HFF-Myc (cell line): ENCODE measurements at places on chromosomes 4 and X.

DNA sequence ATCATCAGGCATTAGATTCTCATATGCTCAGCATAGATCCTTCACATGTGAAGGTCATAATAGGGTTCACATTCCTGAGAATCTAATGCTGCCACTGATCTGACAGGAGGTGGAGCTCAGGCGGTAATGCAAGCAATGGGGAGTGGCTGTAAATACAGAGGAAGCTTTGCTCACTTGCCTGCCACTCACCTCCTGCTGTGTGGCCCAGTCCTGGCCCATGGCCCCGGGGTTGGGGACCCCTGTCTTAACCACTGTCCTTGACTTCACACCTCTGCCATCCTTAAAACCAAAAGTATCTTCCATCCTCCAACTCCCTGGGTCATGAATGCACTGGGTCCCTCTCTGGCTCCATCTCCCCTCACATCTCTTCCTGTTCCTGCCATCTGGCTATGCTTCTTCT is 129.1 kb downstream of the HMX1 start:
- no peak for DNase-seq

DNA sequence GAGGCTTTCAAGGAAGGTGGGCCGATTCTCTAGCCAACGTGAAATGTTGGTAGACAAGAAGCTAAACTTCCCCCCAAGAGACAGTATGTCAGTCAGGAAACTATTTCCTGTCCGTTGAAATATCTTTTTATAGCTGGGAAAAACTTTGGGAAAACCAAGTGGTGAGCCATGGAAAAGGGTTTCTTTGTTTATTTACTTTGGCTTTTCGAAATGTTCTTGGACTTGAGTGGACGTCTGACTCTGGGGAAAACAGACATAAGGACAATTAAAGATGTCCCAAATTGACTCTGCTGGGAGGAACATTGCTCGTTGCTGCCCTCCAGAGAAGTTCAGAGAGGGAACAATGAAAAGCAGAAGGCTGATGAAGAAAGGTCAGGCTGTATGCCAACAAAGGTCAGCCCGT is 295.4 kb downstream of the RAPGEF2 start:
- DNase-seq: no peak

GRCh38 chr4:66577922-66578321 is 907.6 kb upstream of the EPHA5 start:
- DNase-seq: no peak

- no peak for DNase-seq
These were observed 56.4 kb downstream of the RAB28 start for GRCh38 chr4:13427599-13428325.

DNA sequence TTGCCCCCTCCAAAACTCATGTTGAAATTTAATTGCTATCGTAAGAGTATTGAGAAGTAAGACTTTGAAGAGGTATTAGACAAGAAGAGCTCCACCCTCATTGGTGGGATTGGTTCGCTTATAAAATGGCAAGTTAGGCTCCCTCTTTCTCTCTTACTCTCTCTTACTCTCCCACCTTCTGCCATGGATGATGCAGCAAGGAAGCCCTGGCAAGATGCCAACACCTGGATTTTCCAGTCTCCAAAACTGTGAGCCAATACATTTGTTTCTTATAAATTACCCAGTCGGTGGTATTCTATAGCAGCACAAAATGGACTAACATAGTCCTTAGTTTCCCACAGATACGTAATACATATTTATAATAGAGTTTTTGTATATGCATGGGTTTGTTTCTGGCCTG is 119.4 kb downstream of the DDIT4L start:
- no peak for DNase-seq

GRCh38 chr4:163148466-163149336 is 18.0 kb downstream of the NAF1 start:
- no peak for DNase-seq

DNA sequence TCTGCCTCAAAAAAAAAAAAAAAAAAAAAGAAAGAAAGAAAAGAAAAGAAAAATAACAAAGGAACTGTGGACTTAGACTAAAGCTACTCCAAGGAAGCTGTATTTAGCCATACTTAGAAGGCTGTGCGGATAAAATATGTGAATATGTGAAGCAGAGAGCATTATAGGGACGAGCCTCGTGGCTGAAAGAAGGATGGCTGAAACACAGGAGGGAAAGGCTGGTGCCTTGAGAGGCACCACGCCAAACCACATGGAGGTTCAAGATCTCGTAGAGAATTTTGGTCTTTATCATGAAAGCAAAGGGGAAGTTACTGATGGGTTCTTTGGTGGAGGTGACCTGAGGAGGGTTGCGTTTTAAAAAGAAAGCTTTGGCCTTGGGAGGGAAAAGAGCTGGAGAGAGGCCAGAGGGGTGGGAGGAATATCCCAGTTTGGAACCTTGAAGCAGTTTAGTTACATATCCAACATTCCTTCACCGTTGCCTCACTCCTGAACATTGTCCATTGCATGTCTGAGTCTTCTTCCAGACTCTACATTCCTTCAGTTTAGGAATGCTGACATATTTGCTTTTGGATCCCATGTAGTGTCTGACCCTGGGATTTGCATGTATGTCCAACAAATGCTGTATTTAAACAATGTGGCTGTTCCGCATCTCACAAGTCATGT is 82.5 kb downstream of the CPE start:
- DNase-seq: no peak

- DNase-seq: no peak
These were observed 11.1 kb upstream of the FAM3A start for GRCh38 chrX:154526901-154527675.

DNA sequence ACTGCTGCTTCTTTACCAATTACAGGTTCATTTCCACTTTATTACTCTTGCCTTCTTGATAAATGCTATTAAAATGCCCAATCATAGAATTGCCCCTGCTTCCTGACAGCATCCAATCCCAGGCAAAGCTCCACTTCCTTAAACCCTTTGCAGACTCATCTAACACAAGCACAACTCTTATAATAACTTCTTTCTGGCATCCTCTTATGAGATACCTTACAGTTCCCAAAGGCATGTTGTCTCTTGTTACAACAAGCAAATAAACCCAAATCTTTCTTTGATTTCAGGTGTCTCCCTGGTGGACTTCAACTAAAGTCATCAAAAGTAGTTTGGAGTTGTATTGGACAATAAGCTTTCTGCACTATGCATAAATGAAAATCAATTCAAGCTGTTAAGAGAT is 22.5 kb upstream of the ADH7 start:
- no peak for DNase-seq

GRCh38 chr4:56786955-56787354 is 34.5 kb downstream of the SPINK2 start:
- peak; percentile 72 for DNase-seq

- no peak for DNase-seq
These were observed 10.8 kb upstream of the GAGE10 start for GRCh38 chrX:49292400-49293362.

DNA sequence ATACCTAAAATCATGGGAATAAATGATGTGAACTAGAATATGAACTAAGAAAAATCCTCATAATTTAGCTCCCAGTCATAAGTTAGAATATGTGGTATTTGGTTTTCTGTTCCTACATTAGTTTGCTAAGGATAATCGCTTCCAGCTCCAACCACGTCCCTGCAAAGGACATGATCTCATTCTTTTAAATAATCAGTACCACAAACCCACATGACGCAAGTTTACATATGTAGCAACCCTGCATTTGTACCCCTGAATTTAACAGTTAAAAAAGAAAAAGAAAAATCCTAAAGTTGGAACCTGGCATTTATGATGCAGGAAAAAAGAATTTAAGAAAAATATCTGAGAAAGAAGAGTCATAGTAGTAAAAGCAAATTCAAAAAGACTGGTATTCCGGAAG is 13.3 kb downstream of the UBA6 start:
- DNase-seq: no peak

- no peak for DNase-seq
These were observed 267.2 kb downstream of the MAPK10 start for GRCh38 chr4:86092684-86093083.

DNA sequence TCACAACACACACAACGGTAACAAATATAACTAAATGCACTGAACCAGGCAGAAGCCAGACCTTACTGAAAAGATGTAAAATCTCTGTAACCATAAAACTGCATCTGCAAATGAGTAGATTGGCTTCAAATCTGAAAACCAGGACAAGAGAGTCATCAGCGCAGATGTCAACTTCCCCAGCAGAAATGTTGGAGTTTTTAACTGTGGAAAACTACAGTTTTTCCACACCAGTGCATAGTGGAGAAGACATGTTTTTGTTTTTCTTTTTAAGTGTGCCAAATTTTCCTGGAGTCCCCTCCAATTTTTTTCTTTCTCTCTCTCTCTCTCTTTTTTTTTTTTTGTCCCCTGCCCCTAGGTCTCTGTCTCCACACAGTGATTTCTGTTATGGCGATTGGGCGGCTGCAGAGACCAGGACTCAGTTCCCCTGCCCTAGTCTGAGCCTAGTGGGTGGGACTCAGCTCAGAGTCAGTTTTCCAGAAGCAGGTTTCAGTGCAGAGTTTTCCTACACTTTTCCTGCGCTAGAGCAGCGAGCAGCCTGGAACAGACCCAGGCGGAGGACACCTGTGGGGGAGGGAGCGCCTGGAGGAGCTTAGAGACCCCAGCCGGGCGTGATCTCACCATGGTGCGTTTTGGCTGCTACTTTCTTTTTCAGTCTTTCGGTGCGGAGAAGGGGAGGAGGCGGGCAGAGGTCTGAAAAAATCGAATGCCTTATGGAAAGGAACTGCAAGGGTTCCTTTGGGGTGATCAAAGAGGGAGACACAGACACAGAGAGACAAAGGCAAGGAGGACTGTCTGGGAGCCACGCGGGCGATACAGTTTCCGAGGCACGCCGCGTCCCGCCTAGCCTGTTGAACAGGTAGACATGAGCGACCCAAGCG is at the start of gene GUCY1A1:
TSS of gene GUCY1A1 (plus strand) at position 505 of the 878 bp plus-strand sequence. CDS start 30,020 bp downstream, outside the sequence.
- DNase-seq: no peak

DNA sequence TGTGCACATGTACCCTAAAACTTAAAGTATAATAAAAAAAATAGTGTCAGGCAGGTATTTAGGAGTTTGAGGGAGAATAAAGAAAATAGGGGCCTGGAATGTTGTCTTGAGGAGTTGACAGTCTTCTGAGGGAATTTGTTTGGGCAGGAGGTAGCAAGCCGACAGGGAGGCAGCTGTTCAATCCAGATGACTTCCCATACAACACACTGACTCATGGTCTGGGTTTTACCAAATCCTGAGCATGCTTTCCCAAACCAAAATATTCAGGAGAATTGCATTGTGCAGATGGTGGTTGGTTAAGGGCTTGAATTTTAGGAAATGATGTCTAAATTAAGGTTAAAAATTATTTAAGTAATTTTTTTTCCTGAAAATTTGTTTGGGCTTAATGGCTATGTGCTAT is 430.0 kb downstream of the INPP4B start:
- no peak for DNase-seq

DNA sequence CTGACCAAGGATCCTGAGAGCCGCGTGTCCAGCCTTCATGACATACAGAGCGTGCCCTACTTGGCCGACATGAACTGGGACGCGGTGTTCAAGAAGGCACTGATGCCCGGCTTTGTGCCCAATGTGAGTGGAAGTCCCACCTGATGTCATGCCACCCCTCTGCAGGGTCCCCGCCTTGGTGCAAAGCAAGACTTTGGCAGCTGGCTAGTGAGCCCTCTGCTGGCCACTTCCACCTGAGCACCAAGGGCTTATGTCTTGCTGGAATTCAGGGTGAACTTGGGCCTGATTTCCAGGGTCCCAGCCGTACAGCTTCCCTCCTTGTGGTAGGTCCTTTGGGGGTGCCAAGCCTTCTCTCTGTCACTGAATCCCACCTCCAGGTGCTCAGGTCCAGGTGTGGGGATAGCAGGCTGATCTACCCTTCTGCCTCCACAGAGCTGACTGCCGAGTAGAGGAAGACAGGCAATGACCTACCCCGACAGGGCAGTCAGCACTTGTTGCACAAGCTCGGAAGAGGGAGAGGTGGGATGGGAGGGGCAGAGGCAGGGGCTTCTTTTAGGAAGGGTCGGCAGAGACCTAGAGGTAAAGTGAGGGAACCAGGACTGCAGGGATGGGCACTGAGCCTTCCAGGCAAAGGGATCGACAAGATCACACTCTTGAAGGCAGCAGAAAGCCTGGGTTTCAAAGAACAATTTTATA is 248.1 kb downstream of the EVC2 start:
- no peak for DNase-seq

GRCh38 chr4:108763226-108763593 is 357 bp upstream of the ETNPPL start:
- no peak for DNase-seq
